ENCODE measurements at places on chromosomes 12 and 14.

DNA sequence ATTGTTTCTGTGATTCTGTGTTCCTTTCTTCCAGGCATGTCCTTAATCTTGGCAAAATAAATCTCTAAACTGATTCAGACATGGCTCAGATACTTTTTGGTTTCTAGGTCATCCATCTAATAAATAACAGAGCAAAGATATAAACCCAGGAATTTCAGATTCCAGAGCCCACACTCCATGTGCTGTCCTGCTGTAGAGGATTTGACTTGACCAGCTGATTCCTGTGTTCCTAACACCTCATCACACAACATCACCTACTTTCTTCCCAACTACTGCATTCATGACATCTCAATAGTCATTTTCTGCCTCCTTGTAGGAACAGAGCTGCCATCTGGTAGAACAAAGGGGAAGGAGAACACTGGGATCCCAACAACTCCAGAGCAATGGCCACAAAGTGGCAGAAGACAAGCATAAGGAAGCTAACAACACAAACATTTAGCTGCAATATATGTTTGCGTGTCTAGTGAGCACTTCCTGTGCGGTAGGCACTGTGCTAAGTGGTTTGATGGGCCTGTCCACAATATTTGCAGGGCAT lies 91.9 kb upstream of the OVCH1 start:
- DNase-seq, result no peak

DNA sequence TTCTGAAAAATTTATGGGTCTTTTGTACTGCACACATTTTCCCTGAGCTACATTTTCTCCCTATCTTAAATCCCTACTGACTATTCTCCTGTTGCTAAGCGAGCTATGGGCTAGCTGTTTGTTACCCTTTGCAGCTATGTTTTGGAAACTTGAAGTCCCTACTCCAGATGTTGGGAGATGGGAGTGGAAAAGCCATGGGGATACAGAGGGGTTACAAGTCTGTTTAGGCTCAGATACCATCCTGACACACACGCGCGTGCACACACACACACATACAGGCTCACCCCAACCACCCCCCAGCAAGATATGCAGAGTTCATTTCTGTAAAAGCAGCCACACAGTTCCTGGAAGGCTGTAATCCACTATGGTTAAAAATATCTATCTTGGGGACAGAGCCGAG lies 15.8 kb downstream of the ATP5MC2 start:
- DNase-seq, result no peak

- no peak for DNase-seq
Measured at GRCh38 chr14:31568161-31568560, 7.0 kb downstream of the NUBPL start.

DNA sequence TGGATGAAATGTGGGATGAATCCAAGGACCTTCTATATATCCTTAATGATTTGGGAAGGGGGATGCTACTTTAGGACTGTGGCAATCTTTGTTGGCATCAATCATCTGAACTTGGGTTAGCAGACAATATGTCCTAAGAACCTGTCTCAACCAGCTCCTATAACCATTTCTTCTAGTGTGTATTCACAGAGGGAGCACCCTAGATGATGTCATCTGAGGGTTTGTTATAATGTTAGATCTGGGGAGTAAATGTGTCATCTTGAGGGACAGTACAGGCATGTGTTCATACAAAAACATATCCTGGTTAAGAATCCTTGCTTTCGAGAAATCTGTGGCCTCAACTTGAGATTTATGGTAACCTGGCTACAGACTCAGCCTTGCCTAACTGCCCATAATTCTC lies 41.9 kb upstream of the NFKBIA start:
- no peak for DNase-seq

DNA sequence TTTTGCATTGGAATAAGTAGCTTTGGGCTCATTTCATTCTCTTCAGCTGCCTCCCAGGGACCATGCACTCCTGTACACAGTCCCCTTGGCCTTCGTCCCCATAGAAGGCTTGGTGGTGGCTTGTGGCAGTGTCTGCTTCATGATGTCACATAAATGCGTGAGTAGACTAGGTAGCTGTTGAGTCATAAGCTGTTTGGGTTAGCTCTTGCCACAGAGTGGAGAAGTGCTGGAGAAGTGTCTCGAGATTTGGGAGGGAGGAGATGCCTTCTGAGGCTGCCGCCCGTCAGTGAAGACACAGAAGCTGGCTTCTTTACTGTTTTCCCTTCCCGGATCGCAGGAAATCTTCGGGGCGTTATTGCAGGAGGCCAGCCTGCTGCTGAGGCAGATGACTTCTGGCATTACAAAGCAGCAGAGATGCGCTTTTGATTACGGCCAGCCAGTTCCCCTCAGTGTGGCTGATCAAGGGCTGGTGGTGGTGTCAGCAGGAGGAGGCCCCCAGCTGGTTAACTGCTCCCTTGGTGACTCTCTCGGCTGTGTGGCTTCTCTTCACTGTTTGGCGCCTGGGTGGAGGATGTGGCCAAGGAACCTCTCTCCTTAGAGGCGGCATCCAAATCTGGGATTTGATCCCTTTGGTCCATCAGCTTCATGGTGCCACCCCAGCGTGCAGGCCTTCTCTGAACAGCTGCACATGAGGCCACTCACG lies 67.6 kb downstream of the AACS start:
- DNase-seq, result no peak

DNA sequence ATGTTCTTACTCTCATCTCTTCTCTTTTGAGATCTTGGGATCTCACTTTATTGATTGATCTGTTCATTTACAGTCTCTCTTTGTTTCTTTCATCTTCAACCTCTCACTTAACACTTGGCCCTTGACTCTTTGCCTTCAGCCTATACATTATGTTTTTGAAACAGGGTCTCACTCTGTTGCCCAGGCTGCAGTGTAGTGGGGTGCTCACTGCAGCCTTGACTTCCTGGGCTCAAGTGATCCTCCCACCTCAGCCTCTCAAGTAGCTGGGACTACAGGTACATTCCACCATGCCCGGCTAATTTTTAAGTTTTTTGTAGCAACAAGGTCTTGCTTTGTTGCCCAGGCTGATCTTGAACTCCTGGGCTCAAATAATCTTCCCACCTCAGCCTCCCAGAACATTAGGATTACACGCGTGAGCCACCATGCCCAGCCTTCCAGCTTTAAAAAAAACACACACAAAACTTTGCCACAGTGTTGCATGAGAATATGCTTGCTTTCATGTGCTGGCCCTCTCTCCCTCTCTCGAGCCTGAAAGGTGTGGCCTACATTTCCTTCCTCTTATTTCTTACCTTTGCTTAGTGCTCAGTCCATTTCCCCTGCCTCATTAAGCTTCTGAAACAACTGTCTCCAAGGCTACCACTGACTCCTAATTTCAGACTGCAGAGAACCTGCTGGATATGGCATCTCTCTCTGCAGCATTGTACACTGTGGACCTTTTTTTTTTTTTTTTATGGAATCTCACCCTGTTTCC lies 9.9 kb downstream of the DIP2B start:
- no peak for DNase-seq

DNA sequence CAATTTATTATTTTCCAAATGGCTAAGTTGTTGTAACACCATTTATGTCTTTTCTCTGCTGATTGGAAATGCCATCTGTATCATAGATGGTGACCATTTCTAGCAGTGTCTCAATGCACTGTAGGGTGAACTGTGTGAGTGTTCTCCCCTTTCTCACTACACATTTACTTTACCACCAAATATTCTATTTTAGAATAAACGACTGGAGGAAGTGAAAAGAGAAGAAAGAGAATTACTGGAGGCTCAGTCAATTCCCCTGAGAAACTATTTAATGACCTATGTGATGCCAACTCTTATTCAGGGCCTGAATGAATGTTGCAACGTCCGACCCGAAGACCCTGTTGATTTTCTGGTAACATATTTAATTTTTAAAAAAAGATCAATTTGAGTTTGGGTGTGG lies 15.5 kb upstream of the PAPOLA start:
- DNase-seq, result no peak

DNA sequence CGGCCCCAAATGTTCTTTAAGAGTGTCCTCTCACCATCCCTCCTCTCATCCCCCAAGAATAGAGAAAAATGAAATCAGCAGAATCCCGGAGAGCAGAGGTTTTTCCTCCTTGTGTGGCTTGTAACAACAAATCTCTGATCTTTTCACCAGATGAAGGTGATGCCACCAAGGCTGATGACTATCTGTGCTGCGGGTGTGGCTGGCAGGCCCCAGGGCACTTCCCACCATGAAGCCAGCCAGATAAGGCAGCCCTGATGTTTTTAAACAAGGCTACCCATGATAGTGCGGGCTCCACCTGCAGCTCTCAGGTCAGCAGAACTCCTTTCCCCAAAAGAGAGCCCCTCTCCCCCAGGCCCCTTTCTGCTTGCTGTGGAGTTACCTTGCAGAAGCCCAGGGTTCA lies 58.0 kb upstream of the PARP11 start:
- DNase-seq, result no peak

- DNase-seq, result no peak
Measured at GRCh38 chr12:129520739-129521138, 383.1 kb downstream of the TMEM132D start.

DNA sequence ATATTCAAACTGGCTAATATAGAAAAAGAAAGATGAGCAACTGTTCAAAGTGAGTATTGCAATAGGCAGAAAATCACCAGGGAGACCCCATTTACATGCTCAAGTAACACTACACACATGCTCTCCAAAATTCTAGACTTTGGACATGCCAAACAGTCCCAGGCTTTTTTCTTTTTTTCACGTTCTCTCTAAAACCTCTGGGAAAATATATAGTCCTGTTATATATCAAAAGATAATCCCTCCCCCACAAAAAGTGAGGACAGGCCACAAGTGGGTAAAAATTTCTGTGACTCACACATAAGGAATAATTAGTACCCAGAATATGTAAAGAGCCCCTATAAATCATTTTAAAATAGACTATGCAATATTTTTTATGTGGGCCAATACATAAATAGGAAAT lies 55.2 kb downstream of the EFCAB11 start:
- DNase-seq, result no peak

DNA sequence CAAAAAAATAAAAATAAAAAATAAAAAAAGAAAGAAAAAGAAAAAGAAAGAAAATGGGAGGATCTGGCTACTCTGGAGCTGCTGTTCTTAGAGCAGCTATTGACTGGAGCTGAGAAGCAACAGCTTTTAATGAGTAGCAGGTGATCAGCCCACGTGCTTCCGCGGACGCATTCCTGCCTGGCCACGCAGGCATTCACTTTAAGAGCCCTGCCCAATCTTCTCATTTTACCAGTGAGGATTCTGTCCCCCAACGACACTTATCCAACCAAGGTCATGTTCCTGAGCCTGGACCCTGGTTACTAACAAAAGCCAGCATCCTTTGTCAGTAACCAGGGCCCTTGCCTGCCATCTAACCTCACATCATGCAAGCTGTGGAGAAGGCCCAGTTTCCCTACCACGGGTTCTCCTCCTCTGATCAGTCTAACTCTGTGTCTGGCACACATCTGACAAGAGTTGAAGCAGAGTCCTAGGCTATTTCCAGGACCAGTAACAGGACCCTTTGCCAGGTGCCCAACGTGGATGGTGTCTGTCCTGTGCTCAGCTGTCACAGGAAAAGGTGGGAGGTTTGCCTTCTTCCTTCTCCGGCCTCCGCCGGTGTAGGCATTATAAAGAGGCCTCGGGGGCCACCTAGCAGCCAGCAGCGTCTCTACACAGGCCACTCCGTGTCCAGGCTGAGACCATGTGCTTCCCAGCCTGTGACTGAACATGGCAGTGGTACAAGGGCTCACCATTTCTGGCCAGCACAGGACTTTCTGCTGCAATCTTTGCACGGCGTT lies 60.9 kb upstream of the GPATCH2L start:
- no peak for DNase-seq

DNA sequence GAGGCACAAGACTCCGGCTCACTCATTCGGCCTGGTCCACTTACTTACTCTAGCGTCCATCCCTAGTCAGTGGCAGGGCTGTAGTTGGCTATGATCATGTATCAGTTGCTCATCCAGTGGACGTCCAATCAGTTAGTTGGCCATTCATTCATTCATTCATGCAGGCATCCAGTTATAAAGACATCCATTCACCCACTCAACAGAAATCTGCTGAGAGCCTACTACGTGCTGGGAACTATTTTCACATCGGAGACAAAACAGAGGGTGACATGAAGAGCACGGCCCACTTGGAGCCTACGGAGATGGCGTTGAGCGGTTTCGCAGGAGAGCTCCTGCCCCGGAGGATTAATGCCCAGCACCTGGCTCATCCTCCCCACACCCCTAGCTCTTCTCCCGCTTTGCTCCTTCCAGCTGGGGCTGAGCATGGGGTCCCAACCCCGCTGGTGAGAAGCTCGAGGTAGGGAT lies 49.7 kb downstream of the SNAPC1 start:
- no peak for DNase-seq

DNA sequence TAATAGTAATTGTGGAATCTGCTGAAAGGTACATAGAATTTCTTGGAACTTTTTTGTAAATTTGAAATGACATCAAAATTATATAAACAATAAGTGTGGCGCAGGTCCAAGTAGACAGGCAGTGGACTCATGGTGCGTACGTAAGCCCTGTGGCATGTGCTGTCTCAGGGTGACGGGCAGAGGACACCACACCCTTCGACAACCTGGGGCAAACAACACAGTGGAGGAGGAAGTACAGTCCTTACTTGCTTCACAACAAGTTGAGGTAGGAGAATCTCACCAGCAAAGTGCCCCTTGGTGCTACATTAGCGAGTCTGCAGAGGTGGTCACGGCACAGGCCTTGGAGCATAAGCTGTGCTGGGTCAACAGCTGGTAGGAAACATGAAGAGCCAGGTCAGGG lies 180.9 kb downstream of the AEBP2 start:
- DNase-seq, result no peak

DNA sequence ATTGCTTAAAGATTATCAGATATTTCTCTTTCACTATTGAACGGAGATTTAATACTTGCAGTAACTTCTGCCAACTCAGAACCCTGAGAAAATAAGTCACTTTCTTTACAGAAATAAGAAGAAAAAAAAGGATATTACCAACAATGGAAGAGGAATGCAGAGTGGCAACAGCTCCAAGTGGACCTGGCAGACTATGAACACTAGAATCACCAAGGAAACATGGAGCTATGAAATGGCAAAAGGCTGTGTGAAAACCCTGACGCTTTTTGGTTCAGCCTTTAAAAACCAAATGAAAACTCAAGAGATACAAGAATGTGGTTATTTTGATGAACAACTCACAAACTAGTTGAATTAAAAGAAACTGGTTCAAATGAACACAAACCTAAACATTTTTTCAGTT lies 17.7 kb downstream of the DTD2 start:
- DNase-seq, result no peak

- DNase-seq, result no peak
Measured at GRCh38 chr14:84520711-84521338, 1009.1 kb upstream of the FLRT2 start.

GRCh38 chr12:93745286-93745685 lies 68.1 kb downstream of the CRADD start:
- no peak for DNase-seq

DNA sequence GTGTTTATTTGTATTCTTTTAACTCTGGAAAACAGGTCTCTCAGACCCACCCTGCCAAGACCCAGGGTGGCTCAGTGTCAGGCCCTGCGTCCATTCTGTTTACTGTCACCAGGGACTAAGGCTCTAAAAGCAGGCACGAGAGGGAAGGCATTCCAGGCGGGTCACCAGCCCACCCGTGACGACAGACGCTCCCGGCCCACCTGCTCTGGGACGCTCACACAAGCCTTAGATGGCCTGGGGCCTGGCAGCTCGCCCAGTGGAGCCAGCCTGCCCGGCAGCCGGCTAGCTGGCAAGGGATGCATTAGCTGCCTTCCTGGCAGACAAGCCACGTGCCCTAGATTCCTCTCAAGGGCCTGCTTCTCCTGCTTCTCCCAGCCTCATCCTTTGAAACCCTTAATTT lies 9.2 kb upstream of the NUAK1 start:
- DNase-seq, result no peak

- no peak for DNase-seq
Measured at GRCh38 chr12:6765634-6766581, at the start of gene PTMS. Gene PTMS, plus strand, starts transcription at chr12:6766363. Its CDS starts 343 bp downstream, at chr12:6766706.
